ENCODE measurements at places on chromosomes 7 and 10. TPM values are rescaled to one million over a fixed set of nuclear protein-coding genes. Genes with fewer than 3 reads are reported as not detected.

GRCh38 chr7:36994456-36995112 lies 270.3 kb upstream of the AOAH start:
- DNase-seq = no peak

DNA sequence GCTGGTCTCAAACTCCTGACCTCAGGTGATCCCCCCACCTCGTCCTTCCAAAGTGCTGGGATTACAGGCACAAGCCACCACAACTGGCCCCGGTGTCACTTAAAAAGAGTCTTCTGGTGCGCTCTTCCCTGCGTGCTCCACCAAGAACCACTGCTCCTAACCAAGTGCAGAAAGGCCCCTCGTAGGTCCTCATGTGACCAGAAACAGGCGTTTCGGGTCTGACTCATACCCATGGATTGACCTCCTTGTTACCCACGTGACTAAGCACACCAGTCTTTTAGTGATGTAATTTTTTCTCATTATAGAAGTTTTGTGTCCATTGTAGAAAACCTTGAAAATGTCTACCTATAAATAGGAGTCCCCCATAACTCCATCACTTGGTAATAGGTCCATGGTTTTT lies 13.9 kb downstream of the FKBP6 start:
- DNase-seq = no peak

DNA sequence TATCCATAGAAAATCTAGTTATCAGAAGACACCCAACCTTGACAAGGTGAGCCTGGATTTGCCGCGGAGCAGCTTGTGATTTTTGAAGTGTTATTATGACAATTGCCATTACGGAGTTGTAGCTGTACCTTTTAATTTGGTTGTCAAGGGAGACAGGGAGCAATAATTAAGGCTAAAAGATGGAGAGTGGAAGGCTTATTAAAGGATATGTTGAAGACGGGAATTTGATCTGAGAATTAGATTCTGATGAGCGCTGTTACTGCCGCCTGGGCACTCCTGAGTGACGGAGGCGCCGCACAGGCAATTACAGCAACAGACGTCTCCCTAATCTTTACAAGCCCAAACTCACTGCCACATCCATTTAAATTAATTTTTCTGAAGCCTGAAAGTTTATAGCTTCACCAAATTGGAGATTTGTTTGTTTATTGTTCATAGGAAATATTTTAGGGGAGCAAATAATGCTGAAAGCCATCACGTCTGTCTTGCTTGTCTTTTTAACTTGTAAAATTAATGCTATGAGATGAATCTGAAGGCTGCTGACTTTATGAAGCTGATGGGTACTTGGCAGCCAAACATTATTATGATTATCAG lies 475.0 kb upstream of the ADARB2 start:
- DNase-seq = no peak

DNA sequence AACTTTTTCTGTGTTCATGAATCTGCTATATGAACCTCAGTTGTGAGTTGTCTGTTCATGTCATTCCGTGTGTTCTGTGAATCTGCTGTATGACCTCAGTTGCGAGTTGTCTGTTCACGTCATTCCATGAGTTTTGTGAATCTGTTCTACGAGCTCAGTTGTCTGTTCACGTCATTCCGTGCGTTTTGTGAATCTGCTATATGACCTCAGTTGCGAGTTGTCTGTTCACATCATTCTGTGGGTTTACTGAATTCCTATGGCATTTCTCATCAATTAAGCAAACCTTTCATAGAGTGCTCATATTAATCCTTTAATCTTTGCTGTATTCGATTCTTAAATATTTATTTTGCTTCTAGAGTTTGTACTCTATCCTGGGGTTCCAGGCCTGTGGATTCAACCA lies 150.6 kb downstream of the DIP2C start:
- DNase-seq = no peak

- no peak for DNase-seq
Observed at GRCh38 chr10:123297175-123297574, 143.0 kb downstream of the BUB3 start.

DNA sequence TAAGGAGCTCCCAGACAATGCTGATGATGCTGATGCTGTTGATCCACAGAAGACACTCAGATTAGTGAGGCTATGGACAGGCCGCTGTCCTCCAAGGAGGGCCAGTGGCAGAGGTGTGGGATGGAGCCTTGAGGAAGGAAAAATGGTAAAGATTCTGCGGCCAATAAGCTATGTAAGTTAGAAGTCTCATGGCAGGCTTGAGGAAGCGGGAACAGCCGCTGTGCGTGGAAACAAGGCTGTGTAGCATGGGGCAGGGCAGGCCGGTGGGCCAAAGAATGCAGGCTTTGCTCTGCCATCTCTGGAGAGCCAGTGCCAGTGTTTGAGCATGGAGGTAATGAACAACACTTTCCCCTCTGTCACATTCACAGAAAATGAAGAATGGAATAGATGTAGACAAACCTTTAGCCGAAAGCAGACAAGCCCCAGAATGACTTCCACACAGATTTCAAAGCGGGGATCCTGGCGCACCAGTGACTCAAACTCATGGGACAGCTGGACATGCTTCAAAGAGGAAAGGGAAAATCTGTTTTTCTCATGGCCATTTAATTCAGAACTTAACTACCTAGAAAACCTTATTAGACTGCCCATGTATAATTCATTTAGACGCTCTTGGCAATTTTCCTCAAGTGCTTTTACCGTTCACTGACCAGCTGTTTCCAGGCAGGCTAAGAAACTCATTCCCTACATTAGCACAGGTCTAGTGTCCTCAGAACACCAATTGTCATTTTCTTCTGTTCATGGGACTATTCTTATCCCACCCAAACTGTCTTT lies 16.9 kb upstream of the FIGNL1 start:
- DNase-seq = no peak

GRCh38 chr7:17611611-17612010 lies 313.2 kb downstream of the AHR start:
- DNase-seq = no peak

DNA sequence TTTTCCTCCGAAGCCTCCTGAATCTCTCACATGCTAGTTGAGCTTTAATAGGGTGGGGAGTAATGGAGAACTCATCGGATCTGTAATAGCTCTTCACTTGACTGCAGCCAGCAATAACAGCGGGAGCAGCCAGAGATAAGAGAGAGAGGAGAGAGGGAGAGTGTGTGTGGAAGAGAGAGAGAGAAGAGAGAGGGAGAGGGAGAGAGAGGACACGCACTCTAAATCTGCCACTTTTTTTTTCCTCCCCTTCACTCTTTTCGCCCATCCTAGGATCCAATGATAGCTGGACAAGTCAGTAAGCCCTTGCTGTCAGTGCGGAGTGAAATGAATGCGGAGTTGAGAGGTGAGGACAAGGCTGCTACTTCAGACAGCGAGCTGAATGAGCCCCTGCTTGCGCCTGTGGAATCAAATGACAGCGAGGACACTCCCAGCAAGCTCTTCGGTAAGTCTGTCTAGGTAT lies 107.9 kb downstream of the POU6F2 start:
- no peak for DNase-seq

DNA sequence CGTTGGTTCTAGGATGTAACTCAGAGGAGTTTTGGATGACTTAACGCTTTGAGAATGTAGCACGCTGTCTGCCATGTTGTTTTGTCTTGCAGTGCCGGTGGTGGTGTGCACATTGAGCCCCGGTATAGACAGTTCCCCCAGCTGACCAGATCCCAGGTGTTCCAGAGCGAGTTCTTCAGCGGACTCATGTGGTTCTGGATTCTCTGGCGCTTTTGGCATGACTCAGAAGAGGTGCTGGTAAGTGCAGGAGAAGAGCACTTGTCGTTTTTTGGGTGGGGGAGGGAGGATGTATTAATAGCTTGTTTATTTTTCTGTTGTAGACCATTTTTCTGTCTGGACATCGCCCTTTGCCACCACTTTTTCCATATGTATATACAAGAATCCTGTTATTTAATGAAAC lies 6.3 kb downstream of the NDUFB2 start:
- DNase-seq = no peak

DNA sequence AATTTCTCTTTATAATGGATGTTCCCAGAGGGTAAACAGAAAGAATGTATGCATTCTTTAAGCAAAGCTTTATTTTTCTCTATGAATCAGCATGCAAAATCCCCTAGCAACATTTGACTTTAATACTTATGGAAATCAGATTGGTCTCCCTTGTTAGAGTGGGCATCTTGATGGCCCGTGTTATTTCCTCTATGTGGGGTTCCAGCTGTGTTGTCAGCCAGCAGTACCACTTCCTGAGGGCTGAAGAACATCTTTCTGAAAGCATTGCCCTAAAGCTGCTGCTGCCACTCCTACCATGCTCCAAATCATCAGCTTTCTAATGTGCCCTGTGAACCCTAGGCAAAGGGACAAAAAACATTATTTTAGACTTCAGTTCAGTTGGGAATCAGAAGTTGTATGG lies 70.4 kb upstream of the HECTD2 start:
- DNase-seq = no peak

PNLIPRP2 gene
- 0.04 TPM for polyA plus RNA-seq

EN2 gene
- not detected for polyA plus RNA-seq

SUPV3L1 gene
- polyA plus RNA-seq = 80.3 TPM

NPY4R gene
- not detected for polyA plus RNA-seq

LOXL4 gene
- polyA plus RNA-seq = 13.5 TPM

PSD gene
- 0.14 TPM for polyA plus RNA-seq

LLCFC1 gene
- not detected for polyA plus RNA-seq

SLC26A5 gene
- polyA plus RNA-seq = not detected

PIP gene
- not detected for polyA plus RNA-seq

All from heart left ventricle (tissue), 16 donors.